ENCODE measurements at places on chromosomes 6 and 20.

DNA sequence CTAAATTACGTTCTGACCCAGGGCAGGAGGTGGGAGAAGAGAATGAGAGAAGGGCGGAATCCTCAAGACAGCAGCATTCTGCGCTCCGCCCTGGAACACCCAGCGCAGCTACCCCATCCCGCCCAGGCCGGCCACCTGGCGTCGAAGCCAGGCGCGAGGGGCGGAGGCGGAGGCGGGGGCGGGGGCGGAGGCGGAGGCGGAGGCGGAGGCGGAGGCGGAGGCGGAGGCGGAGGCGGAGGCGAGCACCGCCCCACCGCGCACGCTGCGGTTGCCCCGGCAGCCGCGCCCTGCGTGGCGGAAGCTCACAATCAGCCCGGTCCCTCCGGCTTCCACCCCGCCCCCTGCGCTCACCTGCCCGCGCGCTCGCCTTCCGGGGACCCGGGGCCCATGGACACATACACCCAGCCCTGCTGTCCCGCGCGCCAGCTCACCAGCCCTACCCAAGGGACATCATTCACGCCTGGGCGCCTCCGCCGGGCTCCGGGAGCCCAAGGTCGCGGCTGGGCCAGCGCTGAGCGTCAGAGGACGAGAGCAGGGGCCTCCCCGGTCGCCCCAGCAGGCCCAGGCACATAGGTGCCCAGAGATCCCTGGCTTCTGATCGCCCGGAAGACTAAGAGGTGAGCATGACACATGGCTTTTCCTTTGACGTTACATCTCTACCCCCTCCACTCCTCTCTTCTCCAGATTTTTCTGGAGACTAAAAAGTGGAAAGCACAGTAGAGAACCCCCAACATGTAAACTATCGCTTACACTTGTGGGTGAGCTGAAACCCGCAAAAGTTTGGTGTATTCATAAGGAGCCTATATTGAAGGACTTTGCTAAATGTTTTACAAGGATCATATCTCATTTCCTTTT is at the start of gene ANKEF1:
Gene ANKEF1 (plus strand): TSS at position 271 of the 855 bp plus-strand sequence. CDS start 3,315 bp downstream, outside the sequence.
- peak; percentile 85 for DNase-seq

- DNase-seq = no peak
These were observed 2.6 kb upstream of the GPSM3 start for GRCh38 chr6:32194825-32195651.

DNA sequence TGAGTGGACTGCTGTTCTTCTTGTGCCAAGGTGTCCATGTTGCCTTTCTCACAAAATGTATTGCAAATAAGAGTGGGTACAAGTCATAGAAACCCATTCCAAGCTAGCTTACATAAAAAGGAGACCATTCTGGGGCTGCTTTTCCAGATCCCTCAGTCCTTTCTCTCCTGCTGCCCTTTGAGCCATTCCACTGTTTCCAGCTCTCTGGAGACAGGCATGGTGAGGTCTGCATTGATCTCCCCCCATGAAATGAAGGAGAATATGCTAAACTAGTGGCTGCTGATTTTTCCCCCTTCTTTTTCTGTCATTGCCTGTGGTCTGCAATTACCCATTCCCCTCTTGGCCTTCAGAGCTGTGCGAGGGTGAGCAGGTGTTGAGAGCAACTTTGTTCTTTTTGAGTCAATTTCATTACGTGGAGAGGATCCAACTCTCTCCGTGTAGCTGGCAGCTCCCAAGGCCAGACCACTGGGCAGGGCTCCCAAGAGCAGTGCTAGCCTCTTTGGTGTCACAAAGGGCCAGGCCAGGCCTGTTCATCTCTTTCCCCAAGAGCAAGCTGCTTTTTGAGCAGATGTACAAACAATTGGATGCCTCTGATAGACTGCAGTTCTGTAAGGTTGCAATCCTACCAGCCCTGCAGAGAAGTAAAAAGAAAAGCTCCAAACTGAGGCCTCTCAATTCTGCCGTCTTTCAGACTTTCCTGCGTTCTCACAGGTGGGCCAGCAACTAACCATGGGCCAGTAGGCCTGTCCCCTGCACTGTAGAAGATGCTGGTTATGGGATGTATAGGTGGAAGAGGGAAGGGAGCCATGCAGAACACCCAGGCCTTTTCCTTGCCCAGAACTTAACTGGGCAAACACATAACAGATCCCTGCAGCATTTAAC is 96.1 kb upstream of the ARMC2 start:
- no peak for DNase-seq

DNA sequence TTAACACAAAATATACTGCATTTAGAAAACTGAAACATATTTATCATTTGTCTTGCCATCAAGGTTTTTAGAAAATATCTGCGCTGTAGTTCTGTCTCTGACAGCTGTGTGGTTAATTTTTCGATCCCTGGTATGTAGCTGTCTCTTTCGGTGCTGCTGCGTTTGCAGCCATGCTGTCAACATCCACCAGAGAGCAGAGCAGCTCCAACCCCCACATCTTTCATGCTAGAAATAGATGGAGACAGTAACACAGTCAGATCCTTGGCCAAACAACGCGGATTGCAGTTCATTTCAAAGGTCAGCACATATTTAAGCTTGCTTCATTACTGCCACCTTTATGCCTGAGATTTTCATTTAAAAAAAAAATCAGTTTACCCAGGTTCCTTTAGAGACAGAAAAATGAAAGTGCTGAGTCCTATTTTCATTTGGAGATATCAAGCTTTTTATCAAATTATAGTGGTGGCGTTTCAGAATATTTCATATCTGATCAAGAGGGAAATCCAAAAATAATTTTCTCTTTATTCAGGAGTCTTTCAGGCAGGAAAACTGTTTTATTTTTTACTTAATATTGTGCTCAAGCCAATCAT is 157.7 kb upstream of the MMS22L start:
- DNase-seq = no peak

- DNase-seq = no peak
These were observed 38.4 kb downstream of the BCKDHB start for GRCh38 chr6:80144753-80145315.

- DNase-seq = no peak
These were observed 5.6 kb upstream of the POLR1H start for GRCh38 chr6:30055513-30055912.
